ENCODE measurements at places on chromosomes 6 and 20. TPM values are rescaled to one million over a fixed set of nuclear protein-coding genes. Genes with fewer than 3 reads are reported as not detected.

The VEGFA gene
- total RNA-seq, result 29.9 TPM

The UNC5CL gene
- total RNA-seq, result 0.20 TPM

The C6orf163 gene
- 0.24 TPM for total RNA-seq

The TCP11 gene
- not detected for total RNA-seq

The OVOL2 gene
- 0.38 TPM for total RNA-seq

The SMOC2 gene
- total RNA-seq, result not detected

The MCCD1 gene
- not detected for total RNA-seq

The FAXC gene
- total RNA-seq, result 6.5 TPM

The SDCBP2 gene
- 1.1 TPM for total RNA-seq

The PRL gene
- not detected for total RNA-seq

The HCK gene
- total RNA-seq, result not detected

The CALHM6 gene
- not detected for total RNA-seq

The EDN1 gene
- total RNA-seq, result 39.5 TPM

The GSTA1 gene
- total RNA-seq, result not detected

The BPIFB2 gene
- not detected for total RNA-seq

The PDYN gene
- not detected for total RNA-seq

Measured in A549 treated with CpdA at 1 μM for 4 hours (cell line).